ENCODE measurements at places on chromosomes 4 and X.

- no peak for DNase-seq
Measured at GRCh38 chr4:129350834-129351721, 255.1 kb downstream of the C4orf33 start.

GRCh38 chr4:75714704-75715103, 9.7 kb upstream of the USO1 start:
- DNase-seq = no peak

- no peak for DNase-seq
Measured at GRCh38 chr4:166174717-166175490, 301.9 kb downstream of the TLL1 start.

DNA sequence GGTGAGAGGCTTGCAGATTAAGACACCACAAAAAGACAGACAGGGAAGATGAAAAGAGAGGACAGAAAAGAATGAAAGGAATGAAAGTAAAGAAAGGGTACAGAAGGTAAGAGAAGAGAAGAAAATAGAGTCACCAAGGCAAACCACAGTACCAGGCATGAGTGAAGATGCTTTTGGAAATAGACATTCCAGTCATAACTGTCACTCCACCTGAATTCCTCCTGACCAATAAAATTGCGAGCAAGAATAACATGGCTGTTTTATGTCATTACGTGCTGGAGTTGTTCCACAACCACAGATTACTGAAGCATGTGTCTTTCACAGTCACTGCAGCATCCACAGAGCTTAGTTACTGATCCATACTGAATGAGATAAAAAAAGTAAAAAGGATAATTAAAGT, 864.9 kb upstream of the SLIT2 start:
- DNase-seq = no peak

- DNase-seq = no peak
Measured at GRCh38 chr4:152424977-152425376, 110.9 kb downstream of the FBXW7 start.

DNA sequence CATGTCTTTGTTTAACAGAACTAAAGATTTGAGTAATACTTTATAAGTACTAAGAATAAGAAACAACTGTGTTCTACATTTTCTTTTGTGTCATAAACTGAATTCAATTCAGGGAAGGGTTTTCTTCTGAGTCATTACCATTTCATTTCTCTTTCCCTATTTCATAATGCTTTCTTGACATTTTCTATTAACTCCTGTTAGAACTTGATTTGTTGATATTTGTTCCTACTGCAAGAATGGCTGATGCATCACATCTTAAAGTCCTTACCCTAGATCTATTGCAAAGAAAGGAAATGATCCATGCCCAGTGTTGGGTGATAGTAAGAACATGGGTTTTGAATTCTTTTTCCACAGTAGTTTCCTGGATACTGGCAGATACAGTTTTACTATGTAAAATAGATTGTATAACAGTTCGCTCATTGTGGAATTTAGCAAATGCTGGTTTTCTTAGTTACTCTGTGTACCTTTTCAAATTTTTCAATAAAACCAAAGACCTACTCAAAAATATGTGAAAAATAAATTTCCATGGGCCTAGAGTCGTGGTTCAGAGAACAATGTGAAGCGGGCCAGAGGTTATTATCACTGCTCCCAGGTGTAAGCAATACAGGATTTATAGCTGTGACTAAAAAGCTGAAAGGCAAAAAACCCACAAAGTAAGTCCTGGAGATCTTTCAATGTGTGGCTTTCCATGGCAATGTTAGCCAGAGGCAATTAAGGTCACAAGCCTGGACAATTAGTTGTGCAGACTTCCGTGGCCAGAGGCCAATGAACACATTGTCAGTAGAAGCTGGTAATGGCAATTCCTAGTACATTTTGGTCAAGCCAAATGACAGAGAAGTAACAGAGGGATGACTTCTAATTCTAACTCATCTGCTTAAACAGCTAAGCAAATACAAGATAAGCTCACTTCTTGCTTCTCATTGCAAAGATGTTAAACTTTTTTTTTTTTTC, 127.3 kb upstream of the FAT4 start:
- no peak for DNase-seq

DNA sequence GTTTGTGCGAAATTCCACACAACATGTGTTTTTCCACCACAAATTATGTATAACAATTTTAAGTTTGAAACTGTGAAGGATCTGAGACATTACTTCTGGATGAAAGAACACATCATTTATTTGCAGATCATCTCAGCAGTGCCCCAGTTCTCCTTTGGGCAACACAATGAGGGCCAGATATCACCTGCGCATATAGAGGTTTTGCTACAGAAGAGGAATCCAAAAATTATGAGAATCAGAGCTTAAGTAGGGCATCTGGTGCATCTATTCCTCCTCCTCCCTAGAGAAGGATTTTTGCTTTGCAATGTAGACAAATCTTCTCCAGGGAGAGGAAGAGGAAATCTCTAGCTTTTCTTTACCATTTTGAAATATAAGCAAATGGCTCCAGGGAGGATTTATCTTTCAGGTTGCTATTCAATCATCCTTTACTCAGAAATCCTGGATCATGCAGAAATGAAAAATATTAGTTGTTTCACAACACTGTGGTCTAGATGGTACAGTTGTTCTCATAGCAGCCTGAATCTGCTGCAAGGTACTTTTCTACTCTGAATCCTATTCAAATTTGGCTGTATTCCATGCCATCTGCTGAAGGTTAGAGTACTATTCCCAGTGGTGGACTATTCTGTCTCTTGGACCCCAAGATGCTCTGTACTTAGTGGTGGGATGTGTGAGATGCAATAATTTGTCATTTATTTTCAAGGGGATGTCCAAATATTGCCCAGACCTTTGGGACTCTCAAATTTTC, 132.1 kb downstream of the SNCA start:
- DNase-seq = no peak

DNA sequence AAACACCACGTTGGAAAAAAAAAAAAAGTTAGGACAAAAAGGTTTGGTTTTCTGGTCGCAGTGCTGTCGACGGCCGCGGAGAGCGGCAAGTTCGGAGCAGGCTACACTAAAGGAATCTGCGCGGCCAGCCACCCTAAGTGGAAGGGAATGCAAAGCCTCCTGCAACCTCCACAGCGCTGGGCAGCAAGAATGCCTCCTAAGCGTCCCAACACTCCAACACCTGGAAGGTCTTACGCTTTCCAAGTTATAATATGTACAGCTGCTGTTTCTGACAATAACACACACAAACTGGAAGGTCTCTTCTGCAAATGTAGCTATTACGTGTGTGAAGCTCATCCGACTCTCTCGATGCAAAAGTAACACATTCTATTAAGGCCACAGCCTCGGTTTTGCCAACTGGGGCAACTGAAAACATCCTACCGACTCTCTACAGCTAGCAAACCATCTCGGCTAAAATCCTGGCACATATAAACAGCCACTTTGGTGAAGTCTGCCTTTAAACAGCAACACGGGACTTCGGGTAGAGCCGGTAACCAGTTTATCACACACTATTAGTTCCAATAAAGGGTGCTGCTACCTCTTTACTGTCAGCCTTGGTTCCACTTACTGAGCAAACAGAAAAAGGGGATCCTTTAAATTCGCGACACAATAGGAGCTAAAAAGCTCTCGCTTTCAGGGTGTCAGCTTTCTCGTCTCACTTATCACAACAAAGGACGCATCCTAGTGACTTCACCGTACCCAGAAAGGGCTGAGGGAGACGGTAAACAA, 895 bp downstream of the SMIM14 start:
- no peak for DNase-seq

DNA sequence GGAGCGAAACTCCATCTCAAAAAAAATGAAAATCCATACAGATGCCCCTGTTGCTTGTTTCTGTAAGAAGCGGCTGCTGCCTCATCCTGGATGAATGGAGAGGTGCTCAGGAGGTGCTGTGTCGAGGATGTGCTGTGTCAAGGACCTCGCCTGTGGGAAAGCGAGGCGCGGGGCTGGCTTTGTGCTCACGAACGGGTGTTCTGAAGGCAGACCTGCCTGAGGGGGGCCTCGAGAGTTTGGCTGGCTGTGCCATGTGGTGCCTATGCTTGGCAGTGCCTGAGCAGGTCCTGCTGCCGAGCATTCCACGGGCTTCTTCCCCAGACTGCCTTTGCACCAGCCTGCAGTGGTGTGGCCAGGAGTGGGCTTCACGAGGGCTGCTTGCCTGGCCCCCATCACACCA, 61.5 kb downstream of the NSD2 start:
- DNase-seq = no peak

GRCh38 chrX:105870445-105870844, 48.1 kb downstream of the NRK start:
- DNase-seq = no peak

DNA sequence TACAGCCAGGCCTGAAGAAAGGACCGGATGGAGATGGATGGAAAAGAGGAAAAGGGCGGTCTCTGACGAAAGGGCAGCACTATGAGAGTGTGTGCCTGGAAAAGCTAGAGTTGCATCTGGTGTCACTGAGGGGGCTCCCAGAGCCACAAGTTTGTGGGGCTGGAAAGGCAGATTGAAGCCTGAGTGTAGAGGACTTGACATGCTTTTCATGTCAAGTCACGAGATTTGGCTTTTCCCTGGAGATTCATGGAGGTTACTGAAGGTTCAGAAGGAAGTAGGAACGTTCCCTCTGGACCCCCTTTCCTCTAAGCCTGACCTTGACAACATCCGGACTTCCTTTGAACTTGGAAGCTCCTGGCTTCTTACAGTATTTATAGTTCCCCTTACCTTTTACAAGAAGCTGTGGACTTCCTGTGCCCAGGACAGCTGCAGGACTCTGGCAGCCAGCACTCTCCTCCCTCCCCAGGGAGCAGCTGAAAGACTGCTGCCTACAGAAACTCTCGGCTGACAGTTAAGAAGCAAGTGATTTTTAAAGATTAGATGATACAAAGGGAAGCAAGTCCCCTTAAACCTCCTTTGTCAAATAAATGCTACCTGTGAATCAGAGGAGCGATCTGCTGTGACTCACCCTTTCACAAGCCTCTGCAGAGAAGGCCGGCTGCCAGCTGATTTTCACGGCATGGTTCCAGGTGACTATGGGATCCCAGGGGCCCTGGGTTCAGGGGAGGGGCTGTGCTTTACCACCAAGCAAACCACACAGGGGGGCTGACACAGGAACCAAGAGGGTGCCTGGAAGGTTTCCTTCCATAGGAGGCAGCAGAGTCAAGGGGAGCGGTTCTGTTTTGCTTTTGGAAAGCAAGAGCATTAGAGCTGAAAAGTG, 72.9 kb upstream of the STIM2 start:
- no peak for DNase-seq

DNA sequence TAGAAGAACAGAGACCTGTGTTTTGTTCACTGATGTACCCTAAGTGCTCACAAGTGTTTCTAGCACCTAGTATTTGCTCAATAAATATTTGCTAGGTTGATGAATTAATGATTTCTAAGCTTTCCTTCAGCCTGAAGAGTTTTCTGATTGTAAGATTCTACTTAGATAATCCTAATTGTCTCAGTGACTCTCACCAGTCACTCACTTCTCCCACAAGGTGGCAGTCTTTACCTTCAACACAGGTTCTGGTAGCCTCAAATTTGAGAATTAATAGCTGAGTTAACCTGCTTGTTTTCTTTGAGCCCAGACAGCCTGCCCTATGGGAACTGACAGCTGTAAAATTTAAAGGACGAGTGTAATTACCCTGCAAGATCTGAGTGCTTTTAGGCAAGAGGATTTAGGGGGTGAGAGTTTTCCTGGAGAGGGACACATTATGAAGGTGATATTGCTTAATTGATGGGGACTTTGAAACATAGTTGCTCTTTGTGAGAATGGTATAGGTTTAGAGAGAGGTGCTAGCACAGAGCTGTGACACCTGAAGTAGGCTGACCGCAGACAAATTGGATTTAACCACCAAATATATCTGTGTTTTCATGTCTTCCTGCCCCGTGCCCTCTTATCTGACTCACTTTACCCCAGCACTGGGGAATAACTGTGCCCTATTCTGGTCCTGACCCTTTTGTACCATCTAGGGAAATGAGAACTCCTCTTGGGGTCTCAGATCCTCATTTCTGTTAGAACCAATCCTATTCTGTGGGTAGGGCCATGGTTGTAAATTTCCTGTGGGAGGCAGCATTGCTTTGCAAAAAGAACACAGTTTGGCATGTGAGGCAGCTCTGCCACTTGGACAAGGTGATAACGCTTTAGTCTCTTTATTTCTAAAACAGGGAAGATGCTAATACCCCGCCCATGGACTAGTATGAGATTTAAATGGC, 27.7 kb downstream of the CD38 start:
- no peak for DNase-seq

GRCh38 chr4:26354491-26354890, 33.7 kb downstream of the RBPJ start:
- DNase-seq = no peak

DNA sequence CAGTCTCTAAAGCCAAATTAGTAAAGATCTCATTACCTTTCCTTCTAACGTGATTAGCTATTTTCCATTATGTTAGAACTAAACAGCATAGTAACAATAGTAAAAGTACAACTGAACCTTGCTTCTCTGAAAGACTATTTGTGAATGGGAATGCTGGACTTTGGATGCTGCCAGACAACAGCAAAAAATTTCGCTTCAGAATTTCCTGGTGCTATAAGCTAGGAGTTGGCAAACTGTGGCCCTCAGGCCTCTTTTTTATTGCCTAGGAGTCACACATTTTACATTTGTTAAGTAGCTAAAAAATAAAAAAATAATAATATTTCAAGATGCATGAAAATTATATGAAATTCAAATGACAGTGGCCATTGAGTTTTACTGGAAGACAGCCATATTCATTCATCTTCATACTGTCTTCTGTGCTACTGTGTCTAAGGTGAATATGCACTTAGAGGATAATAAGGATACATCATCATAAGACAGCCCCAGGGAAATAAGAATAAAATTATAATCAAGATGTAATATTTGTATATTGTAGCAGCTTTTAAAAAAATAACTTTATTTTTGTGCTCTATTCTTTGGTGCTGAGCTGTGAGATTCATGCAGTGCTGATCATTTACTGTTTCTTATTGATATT, 34.6 kb downstream of the RASGEF1B start:
- DNase-seq = no peak

DNA sequence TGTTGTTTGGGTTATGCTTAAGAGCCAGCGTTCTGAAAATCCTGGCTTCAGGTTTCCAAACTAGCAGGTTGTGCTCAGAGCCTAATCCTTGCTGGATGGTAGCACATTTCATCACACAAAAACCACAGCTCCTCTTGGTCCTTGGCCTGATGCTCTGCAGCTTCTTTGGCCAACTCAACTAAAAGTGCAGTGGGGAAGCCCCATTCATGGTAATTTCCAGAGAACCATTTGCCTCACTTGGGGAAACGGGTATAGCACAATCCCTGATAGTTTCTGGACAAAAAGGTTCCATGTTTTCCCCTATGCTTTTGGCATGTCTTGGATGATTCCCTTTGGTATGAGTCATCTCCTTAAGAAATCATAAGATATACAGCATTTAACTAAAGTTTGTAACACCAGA, 78.7 kb downstream of the SYNPO2 start:
- DNase-seq = no peak

DNA sequence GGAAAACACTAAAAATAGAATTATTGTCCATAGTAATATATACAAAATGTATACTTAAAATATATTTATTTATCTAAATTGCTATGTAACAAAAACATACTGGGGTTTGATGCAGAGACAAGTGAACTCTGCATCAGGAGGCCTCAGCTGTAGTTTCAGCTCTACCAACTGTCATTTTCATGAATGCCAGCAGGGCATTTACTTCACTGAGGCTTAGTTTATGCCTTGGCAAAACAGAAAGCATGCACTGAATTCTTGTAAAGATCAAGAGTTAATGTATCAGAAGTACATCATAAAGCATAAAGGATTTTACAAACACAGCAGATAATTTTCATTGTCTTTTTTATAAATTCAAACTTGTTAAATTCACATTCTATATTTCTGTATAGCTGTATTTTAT, 577.0 kb downstream of the C4orf33 start:
- no peak for DNase-seq

Data from stimulated activated CD8-positive, alpha-beta memory T cell treated with anti-CD3 and anti-CD28 coated beads, Interleukin-15, amount 100 ng/mL, for 24 hours (primary cell).